ENCODE measurements at places on chromosomes 12 and 14.

GRCh38 chr12:53601296-53601847 is 24.8 kb downstream of the ATF7 start:
- DNase-seq, result no peak

DNA sequence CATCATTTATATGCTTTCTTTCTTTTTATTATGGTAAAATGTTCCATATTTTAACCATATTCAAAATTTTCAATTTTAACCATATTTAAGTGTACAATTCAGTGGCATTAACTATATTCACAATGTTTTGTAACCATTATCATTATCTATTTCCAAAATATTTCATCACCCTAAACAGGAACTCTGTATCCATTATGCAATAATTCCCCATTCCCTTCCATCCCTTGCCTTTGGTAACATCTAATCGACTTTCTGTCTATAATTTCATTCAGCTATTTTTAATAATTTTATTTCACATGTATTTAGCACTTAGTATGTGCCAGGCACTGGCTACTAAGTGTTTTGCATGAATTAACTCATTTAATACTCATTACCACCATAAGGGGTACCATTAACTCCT is 287.5 kb downstream of the NELL2 start:
- no peak for DNase-seq

GRCh38 chr12:112985642-112986290 is 7.4 kb downstream of the OAS2 start:
- DNase-seq, result no peak

DNA sequence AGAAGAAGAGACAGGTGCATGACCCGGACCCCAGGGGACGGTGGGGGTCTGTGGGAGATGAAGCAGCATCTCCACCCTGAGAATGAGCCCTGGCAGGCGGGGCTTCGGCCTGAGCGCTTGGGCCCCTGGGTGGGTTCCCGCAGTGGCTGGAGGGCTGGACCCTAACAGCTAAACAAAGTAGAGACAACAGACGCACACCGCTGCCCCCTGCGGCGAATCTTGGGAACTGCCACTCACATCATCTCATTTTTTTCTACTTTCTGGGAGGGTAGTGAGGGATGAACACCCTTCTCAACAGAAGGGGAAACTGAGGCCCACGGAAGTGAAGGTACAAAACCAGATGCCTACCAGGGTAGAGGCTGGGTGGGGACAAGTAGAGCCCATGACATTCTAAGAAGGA is 104.7 kb downstream of the RFLNA start:
- no peak for DNase-seq

- no peak for DNase-seq
Measured at GRCh38 chr14:51188566-51189185, 51.4 kb upstream of the TMX1 start.

- DNase-seq, result no peak
Measured at GRCh38 chr12:32444895-32445294, 45.5 kb downstream of the FGD4 start.

- DNase-seq, result no peak
Measured at GRCh38 chr12:95582230-95583058, 31.2 kb upstream of the USP44 start.

DNA sequence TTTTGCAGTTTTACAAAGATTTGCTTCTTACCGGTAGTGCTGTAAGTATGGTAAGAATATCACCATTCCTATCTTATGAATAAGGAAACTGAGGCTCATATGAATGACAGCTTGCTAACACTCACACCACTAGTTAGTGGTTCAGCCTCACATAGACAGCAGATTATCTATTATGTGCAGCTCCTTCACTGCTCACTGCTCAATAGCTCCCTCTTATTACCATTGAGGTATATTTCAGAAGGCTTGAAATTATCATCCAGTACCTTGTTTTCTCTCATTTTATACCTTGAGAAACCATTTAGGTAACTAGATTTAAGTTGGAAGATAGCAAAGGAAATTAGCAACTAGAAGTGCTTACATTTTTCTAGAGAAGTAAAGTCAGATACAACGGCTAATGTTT is 15.5 kb downstream of the RIC8B start:
- no peak for DNase-seq

DNA sequence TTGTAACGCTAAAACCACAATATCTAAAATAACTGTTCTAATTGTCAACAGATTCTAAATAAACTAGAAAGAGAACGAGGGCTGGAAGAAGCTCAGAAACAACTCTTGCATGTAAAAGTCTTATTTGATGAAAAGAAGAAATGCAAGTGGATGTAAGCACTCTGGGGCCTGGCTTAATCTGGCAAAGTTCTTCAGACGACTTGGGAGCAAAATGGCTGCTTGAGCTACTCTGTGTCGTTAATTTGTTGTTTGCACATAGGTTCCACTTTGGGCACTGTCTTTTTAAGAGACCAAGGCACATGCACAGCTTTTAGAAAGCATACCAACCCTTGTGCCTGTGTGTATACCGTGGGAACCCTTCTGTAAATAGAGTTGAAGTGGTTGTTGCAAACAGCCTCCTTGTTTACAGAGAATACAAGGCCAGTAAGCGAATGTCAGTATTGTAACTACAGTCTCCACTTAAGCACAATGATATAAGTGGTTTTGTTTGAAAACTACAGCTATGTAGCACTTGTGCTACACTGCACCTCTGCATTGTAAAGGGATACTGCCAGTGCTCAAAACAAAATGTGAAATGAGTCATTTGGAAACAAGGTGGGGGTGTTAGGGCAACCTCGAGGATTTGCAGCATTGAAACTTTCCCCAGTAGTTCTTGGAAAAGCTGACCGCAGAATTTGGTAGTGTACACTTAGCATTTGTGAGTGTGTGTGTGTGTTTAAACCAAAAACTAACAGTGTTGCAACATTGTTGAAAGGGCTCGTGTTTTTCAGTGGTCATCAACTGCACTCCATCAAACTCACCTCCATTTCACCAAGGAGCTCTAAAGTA is 154.3 kb downstream of the CEP83 start:
- DNase-seq, result no peak

DNA sequence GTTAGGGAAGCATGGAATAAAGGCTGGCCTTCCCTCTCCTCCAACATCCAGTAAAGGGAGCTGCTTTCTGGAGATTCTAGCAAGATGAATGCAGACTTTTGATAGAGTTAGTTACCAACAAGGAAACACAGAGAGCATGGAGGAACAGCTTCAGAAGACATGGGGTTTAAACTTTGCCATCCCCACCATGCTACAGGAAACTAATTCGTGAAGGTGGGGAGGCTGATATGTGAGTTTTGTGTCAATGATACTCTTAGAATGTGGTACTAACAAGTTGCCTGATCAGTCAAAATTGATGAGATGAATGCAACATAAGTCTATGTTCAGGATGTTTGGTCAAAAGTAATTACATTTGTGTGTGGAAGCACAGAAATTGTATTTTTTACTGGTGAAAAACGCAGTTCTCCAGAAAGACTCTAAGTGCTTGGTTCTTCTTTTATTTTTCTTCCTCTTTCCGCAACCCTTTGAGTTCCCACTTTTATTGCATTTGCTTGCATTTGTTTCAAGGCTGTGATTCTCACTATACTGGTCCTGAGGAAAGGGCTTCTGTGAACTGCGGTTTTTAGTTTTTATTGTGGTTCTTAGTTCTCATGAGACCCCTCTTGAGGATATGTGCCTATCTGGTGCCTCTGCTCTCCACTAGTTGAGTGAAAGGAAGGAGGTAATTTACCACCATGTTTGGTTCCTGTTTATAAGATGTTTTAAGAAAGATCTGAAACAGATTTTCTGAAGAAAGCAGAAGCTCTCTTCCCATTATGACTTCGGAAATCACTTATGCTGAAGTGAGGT is at the start of gene CLEC4A:
TSS of gene CLEC4A (plus strand) at position 494 of the 789 bp plus-strand sequence. CDS start at position 756, 262 bp downstream.
- DNase-seq, result no peak

- DNase-seq, result no peak
Measured at GRCh38 chr14:60488175-60488574, 2.3 kb upstream of the C14orf39 start.

- no peak for DNase-seq
Measured at GRCh38 chr12:21634245-21634644, 23.4 kb downstream of the LDHB start.

GRCh38 chr12:67928621-67929383 is 60.4 kb upstream of the IFNG-AS1 start:
- no peak for DNase-seq

GRCh38 chr12:62976110-62976662 is 41.2 kb upstream of the PPM1H start:
- no peak for DNase-seq

GRCh38 chr12:93634416-93634815 is 42.8 kb upstream of the CRADD start:
- DNase-seq, result no peak

GRCh38 chr12:108822497-108823205 is 34.7 kb downstream of the SSH1 start:
- no peak for DNase-seq

GRCh38 chr14:23567186-23568020 is at the start of gene AP1G2:
TSS of gene AP1G2 (minus strand) at chr14:23567791. CDS start at chr14:23567314, 477 bp downstream.
- DNase-seq, result peak; percentile 64

DNA sequence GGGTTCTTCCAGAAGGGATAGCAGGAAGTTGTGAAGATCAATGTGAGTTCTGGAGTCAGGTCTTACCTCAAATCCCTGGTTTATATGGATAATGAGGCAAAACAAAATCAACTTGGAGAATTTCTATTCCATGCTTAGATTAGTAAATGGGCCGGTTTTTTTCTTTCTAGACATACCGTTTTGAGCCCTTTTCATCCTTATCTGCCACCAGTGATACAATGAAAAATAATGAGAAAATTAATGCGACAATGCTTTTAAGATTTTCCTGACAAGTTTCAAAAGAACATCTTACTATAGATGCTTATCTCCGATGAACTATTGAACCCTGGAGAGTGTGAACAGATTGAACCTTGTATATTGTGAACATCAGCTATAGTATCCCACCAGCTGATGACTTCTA is 262.7 kb downstream of the BTG1 start:
- DNase-seq, result no peak

DNA sequence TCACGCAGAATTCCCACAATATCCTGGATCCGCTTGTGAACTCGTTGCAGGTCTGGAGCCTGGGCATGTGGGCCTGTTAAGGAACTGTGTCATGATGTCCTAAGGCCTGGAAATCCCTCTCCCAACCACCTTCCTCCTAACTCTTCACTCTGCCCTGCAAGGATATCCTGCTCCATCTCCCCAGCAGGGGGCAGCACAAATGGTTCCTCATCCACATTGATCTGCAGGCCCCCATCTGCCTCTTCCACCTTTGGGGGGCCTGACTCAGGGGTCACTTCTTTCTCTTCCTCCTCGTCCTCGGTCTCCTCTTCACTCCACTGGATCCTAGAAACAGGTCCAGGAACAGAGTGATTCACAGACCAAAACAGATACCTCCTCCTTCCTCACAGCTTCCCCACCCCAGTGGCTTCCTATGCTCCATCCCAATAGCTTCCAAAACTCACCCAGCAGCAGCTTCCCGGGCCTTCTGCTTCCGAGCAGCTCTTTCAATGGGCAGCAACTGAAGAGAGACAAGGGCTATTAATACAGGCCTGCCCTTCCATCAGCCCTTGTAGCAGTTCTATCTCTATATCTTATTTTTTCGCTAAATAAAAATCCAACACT is 4.5 kb downstream of the NOP2 start:
- DNase-seq, result no peak

GRCh38 chr14:65770681-65771080 is 358.2 kb downstream of the FUT8 start:
- no peak for DNase-seq

DNA sequence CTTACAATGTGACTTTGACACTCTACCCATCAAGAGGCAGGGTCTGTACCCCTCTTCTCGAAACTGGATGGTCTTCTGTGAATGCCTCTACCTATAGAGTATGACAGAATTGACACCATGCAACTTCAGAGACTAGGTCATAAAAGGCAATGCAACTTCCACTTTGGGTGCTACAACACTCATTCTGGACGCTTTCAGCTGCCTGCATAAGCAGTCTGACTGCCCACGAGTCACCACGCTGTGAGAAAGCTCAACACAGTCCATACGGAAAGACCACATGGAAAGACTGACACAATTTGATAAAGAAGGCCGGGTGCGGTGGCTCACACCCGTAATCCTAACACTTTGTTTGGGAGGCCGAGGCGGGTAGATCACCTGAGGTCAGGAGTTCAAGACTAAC is 14.9 kb downstream of the SLC7A7 start:
- DNase-seq, result no peak

Data from activated gamma-delta T cell (primary cell).